ENCODE measurements at places on chromosomes 5 and 9. TPM values are rescaled to one million over a fixed set of nuclear protein-coding genes. Genes with fewer than 3 reads are reported as not detected.

DNA sequence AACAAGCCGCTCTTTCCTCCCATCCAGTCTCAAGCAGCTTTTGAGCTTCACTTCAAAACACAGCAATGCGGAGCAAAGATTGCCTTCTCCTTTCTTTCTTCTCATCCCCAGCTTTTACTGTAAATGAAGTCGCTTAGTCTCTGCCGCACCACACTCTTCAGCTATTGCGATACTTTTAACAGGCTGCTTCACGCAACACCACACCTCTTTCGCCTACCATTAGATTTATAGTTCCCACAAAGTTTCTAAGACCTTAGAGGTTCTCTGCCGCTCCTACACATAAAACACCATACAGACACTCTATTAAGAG, 711 bp downstream of the PGGT1B start:
- H3K27me3 ChIP-seq = no peaks in the 10 kb centered on the region
- peak overlapping the region; percentile 99 for H3K4me3 ChIP-seq

GRCh38 chr5:168260353-168261226, 30.9 kb upstream of the WWC1 start:
- no peaks in the 10 kb centered on the region for H3K27me3 ChIP-seq
- no peaks in the 10 kb centered on the region for H3K36me3 ChIP-seq
- no peak overlapping the region for H3K4me3 ChIP-seq
- DNase-seq = no peak
- no peaks in the 10 kb centered on the region for H3K4me1 ChIP-seq
- H3K27ac ChIP-seq = no peak overlapping the region

The PTPN3 gene
- not detected for total RNA-seq

The NDUFS6 gene
- 25.9 TPM for total RNA-seq

GRCh38 chr5:963310-963672, 45.3 kb upstream of the NKD2 start:
- no peaks in the 10 kb centered on the region for H3K36me3 ChIP-seq
- H3K27ac ChIP-seq = peak overlapping the region; percentile 8
- no peak overlapping the region for H3K4me3 ChIP-seq
- peaks cover 2% of the 10 kb centered on the region for H3K27me3 ChIP-seq
- no peak for DNase-seq

The DCTN4 gene
- 108 TPM for total RNA-seq

The SPINK9 gene
- not detected for total RNA-seq

The CYSTM1 gene
- total RNA-seq = 4.2 TPM

The LHX3 gene
- not detected for total RNA-seq

DNA sequence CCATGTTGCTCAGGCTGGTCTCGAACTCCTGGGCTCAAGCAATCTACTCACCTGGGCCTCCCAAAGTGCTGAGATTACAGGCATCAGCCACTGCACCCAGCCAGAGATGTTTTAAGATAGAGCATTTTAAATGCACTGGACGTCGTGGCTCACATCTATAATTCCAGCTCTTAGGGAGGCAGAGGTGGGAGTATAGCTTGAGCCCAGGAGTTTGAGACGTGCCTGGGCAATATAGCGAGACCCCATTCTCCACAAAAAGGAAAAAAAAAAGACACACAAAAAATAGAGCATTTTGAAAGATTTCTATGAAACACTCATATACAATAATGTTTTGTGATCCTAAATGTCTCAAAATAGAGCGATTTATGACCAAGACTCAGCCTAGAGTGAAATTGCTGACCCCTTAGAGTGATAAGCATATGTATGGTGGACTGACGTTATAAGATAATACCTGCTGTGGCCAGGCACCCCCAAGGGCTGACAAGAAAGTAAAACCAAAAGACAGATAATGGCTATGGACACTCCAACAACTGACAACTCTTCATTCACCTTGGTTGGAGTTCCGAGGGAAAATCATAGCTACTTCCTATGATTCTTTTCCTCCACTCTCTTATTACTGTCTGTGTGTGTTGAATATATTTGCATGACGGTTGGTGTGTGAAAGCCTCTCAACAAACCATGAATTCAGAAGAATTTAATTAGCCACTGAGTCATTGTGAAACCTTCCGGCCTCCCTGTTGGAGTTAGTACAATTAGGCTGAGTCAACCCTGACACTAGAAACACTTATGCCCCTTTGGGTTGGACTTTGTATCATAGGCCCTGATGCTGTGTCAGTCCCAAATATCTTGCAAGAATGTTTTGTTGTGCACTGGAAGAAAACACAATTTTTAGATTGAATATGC, 526.5 kb upstream of the NUDT12 start:
- DNase-seq = no peak
- H3K36me3 ChIP-seq = no peaks in the 10 kb centered on the region
- H3K4me3 ChIP-seq = no peak overlapping the region
- no peak overlapping the region for H3K27ac ChIP-seq
- H3K27me3 ChIP-seq = no peaks in the 10 kb centered on the region

- no peaks in the 10 kb centered on the region for H3K4me1 ChIP-seq
- DNase-seq = no peak
- no peaks in the 10 kb centered on the region for H3K27me3 ChIP-seq
- H3K27ac ChIP-seq = no peak overlapping the region
- H3K36me3 ChIP-seq = no peaks in the 10 kb centered on the region
- no peak overlapping the region for H3K4me3 ChIP-seq
Measured at GRCh38 chr9:6605202-6605601, 40.3 kb downstream of the GLDC start.

GRCh38 chr9:91428927-91429351, 5.3 kb upstream of the NFIL3 start:
- no peaks in the 10 kb centered on the region for H3K27me3 ChIP-seq
- no peak overlapping the region for H3K27ac ChIP-seq
- no peaks in the 10 kb centered on the region for H3K36me3 ChIP-seq

GRCh38 chr5:102888483-102888882, 133.4 kb downstream of the PAM start:
- H3K27ac ChIP-seq = peak overlapping the region; percentile 71
- no peaks in the 10 kb centered on the region for H3K27me3 ChIP-seq
- H3K36me3 ChIP-seq = no peaks in the 10 kb centered on the region
- peaks cover 24% of the 10 kb centered on the region for H3K4me1 ChIP-seq
- DNase-seq = no peak
- H3K4me3 ChIP-seq = no peak overlapping the region

DNA sequence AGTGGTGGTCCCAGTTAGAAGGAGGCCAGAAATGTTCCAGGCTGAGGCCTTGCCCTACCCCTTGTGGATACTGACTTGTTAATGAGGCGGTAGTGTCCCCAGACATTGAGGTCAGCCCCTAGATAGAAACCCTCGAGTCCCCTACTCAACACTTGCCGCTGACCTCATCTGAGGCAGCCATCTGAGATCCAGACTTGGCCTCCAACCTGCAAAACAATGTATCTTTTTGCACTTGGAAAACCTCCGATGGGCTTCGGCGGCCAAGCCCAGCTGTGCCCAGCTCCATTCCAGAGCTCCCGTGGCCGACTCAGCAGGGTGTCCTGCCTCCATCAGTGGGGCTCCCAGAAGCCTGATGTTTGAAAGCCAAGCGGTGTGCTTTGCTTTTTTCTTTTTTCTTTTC, 122.1 kb downstream of the WNK2 start:
- peaks cover 16% of the 10 kb centered on the region for H3K27me3 ChIP-seq
- H3K4me1 ChIP-seq = peaks cover 5% of the 10 kb centered on the region
- no peak for DNase-seq
- no peak overlapping the region for H3K4me3 ChIP-seq

DNA sequence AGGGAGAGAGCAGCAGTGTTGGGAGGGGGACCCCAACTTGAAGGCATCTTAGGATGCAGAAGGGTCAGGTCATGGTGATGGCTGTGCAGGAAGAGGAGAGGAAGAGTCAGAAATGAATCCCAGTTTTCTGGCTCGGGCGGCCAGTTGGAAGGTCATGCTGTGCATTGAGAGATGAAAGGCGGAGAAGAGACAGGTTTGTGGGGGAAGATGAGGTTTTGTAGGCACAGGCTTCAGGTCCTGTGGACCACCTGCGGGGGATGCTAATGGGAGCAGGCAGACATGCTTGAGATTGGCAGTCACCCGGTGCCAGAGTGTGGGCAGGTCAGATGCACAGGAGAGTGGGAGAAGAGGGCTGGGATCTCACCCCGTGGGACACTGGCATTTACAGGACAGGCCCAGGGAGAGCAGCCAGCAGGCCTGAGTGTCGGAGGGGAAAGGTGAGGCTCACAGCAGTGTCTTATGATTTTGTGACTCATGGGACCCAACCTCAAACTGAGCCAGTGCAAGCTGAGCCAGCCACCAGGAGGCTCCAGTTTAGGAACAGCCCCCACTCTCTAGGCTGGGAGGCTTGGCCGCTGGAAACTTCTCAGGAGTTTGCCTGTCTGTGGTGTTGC, 17.5 kb downstream of the STXBP1 start:
- H3K27ac ChIP-seq = no peak overlapping the region
- no peaks in the 10 kb centered on the region for H3K36me3 ChIP-seq
- H3K4me3 ChIP-seq = no peak overlapping the region
- no peaks in the 10 kb centered on the region for H3K4me1 ChIP-seq

- no peak overlapping the region for H3K4me3 ChIP-seq
- no peak for DNase-seq
- H3K27me3 ChIP-seq = no peaks in the 10 kb centered on the region
- no peaks in the 10 kb centered on the region for H3K36me3 ChIP-seq
Measured at GRCh38 chr9:88681434-88681833, 146.5 kb downstream of the NXNL2 start.

DNA sequence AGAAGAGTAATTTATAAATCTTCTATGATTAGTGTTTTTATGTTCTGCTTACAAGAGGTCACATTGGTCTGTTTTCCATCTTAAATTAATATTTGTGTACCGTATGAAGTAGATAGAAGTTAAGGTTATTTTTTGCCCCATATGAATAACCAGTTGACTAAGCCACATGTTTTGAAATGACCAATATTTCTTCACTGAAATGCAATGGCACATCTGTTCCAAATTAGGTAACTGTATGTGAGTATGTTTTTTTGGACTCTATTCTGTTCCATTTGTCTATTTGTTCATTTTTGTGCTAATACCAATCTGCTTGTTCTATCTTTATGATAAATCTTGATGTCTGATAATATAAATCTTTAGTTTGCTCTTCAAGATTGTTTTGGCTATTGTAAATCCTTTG, 17.7 kb downstream of the JAK2 start:
- H3K27ac ChIP-seq = no peak overlapping the region
- H3K36me3 ChIP-seq = peaks cover 5% of the 10 kb centered on the region
- H3K4me3 ChIP-seq = no peak overlapping the region
- H3K4me1 ChIP-seq = no peaks in the 10 kb centered on the region

DNA sequence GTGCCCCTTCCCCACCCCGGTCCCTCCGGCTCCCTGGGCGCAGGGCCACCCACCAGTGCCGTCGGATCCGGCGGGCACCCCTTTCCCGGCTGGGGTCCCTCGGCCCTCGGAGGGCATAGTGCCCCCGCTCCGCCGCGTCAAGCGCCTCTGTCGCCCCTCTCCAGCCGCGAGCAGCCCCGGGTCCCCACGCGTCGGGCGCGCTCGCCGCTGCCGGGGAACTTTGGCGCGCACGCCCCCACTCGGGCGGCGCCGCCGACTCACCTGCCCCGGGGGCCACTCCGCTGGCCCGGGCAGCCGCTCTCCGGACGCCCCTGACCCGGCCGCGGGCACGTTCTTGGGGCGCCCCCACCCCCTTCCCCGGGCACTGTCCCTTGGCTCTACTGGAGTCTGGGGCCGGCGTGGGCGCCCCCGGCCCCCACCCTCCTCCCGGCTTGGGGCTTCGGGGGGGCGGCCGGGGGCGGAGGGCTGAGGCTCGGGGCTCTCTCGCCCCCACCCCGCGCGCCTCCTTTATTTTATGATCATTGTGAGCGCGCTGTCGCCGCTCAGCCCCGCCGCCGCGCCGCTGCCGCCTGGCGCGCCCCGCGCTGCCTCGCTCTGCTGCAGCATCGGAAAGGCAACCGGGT, 1.1 kb upstream of the FAM78A start:
- no peak for DNase-seq
- H3K4me3 ChIP-seq = peak overlapping the region; percentile 29
- peaks cover 5% of the 10 kb centered on the region for H3K27me3 ChIP-seq
- H3K4me1 ChIP-seq = peaks cover 49% of the 10 kb centered on the region

DNA sequence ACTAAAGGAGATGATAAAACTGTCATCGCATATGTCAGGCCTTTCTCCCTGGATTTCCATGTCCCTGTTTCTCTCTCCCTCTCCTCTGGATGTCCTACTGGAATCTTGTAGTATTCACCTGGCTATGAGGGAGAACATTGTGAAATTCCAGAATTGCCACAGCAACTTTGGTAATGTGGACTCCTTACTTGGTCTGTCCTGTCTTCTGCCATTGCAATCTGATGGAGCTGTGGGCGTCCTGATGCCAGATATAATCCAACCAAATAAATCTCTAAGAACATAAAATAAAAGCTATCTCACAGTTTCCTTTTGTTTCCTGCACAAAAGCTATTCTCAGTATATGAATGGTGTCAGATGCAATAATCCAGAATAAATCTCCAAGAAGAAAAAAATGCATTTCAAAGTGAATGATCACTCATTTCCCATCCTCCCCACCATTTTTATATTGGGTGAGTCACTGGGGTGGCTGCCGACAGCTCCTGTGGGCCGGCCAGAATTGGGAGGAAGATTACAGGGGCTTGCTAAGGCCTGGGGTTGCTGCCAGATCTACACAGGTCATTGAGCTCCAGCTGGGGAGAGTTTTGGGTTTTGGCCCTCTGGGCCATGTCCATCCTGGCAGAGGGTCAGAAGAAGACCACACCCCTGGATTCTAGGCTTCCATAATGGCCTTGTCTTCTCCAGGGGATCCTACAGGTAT, 160.7 kb upstream of the PITX1 start:
- no peaks in the 10 kb centered on the region for H3K36me3 ChIP-seq
- no peak for DNase-seq
- no peak overlapping the region for H3K4me3 ChIP-seq
- no peak overlapping the region for H3K27ac ChIP-seq

DNA sequence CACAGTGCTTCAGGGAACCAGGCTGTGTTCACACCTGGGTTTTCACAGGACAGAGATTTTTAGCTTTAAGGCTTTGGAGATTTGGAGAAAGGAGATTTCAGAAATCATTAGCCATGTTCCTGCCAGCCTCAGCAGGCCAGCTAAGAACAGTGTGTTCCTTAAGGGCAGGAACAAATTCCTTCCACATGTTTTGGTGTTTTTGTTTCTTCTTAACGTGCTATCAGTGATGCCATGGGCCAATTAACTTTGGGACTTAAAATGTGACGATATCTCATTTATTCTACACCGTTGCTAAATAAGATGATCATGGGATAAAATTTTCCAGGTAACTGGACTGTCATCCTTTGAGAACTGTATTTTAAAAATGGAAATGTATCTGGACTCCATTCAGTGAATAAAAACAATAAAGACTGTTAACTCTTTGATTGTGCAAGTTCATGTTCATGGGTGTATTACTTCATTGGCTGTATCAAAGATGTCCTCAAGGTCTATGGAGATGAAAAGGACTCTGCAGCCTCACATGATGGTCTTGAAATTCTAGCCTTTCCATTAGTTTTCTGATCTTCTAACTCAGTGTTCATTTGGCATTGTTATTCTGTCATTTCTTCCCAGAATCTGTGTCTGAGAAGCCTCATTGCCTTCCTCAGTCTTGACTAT, 72.3 kb downstream of the ZNF366 start:
- H3K36me3 ChIP-seq = no peaks in the 10 kb centered on the region
- H3K4me3 ChIP-seq = no peak overlapping the region
- H3K27ac ChIP-seq = no peak overlapping the region

The UGT3A1 gene
- not detected for total RNA-seq
